ENCODE measurements at places on chromosomes 4 and X.

DNA sequence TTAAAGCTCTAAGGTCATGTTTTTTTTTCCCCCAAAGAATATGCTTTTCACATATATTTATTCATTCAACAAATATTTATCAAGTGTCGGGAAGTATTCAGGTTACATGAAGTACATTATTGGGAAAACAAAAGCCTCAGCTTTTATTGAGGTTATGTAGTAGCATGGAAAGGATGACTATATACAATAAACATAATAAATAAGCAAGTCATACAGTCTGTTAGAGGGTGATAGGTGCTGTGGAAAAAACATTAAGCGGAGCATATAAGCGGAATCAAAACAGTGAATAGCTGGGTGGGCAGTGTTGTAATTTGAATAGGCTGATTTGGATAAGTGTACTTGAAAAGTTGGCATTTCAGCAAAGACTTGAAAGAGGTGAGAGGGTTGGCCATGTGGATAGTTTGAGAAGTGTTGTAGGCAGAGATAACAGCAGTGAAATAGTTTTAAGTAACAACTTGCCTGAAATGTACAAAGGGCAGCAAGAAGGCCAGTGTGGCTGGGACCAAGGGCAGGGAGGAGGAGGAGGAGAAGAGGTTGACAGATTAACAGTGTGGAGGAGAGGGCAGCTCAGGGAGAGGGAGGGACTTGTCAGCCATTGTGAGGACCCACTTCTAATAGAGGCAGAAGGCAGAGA is 558.7 kb downstream of the SPRY1 start:
- DNase-seq = no peak

- DNase-seq = no peak
Observed at GRCh38 chr4:102824398-102824797, 3.0 kb downstream of the UBE2D3 start.

- DNase-seq = peak; percentile 63
Observed at GRCh38 chr4:2787230-2788100, 5.4 kb upstream of the SH3BP2 start.

- no peak for DNase-seq
Observed at GRCh38 chr4:127249066-127249766, 383.5 kb upstream of the INTU start.

DNA sequence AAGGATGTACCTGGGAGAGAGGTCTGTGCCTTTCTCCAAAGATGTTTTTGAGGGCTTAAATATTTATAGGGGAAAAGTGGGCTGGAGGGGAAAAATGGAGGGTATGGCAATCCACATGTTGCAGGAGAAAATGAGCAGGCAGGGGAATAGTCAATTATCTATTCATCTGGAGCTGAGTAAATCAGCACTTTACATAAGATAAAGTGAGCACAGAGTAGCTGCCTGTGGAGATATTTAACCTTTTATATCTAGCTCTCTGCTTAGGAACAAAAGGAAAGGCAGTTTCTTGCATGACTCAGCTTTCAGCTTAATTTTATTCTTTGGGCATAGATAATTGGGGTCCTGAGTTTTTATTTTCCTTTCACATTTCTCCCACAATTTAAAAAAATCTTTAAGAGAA is 93.6 kb upstream of the NPY2R start:
- DNase-seq = no peak

DNA sequence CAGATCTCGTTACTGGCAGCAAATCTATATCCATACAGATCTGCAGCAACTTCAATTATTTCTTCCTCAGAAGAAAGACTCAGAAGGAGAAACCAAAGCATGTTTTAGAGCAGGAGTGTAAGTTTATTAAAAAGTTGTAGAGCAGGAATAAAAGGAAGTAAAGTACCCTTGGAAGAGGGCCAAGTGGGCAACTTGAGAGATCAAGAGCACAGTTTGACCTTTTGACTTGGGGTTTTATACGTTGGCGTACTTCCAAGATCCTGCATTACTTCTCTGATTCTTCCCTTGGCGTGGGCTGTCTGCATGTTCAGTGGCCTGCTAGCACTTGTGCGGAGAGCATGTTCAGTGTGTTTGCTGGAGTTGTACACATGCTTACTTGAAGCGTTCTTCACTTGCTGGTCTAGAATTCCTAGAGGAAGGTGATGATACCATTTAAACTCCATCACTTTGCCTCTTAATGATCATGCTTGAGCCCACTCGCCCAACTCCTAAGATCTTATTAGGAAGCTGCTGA is 1114.7 kb upstream of the PABPC4L start:
- DNase-seq = no peak

GRCh38 chr4:157204634-157205244 is 15.8 kb upstream of the GRIA2 start:
- no peak for DNase-seq

DNA sequence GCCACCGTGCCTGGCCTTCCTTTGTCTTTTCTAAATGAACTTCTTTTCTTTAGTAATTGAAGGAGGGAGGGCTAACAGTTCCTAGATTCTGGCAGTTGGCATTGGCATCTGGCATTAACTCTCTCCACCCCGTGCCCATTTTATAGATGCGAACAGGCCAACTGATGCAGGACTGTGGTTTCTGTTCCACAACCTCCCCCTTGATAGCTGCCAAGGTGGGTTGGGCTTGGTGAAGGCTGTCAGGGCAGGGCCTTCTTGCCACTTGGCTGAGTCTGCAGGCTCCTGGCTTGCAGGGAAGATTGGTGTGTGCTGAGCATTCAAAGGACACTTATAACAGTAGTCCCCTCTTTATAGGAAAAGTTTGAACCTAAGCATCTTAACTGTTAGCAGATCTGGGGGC is 4.3 kb downstream of the SOWAHD start:
- DNase-seq = no peak

- no peak for DNase-seq
Observed at GRCh38 chr4:94576210-94576609, 124.5 kb downstream of the PDLIM5 start.

GRCh38 chrX:155086202-155086840 is 15.0 kb downstream of the BRCC3 start:
- no peak for DNase-seq

DNA sequence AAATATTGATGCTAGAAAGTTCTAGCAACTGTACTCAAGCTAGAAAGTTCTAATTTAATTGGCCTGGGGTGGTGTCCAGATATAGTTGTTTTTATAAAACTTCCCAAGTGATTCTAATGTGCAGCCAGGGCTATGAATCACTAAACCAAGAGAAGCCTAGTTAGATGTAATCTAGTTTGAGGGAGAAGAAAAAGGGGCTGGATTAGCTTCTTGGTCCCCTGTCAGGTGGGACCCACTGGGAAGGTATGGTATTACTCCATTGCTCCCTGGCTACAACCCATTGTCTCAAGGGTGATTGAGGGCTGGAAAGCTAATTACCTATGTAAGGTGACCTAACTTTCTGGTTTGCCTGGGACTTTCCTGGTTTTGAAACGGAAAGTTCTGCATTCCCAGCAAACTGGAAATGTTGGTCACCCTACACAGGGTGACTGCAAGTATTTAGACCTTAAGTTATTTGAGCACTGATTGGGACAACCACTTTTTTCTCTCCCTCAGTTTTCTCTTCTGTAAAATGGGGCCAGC is 23.9 kb upstream of the MSN start:
- DNase-seq = no peak

GRCh38 chrX:129239371-129239770 is 283.9 kb downstream of the SMARCA1 start:
- no peak for DNase-seq

- no peak for DNase-seq
Observed at GRCh38 chrX:9911487-9911886, 55.7 kb upstream of the CLDN34 start.

GRCh38 chrX:9656277-9656676 is 109.4 kb downstream of the GPR143 start:
- no peak for DNase-seq

DNA sequence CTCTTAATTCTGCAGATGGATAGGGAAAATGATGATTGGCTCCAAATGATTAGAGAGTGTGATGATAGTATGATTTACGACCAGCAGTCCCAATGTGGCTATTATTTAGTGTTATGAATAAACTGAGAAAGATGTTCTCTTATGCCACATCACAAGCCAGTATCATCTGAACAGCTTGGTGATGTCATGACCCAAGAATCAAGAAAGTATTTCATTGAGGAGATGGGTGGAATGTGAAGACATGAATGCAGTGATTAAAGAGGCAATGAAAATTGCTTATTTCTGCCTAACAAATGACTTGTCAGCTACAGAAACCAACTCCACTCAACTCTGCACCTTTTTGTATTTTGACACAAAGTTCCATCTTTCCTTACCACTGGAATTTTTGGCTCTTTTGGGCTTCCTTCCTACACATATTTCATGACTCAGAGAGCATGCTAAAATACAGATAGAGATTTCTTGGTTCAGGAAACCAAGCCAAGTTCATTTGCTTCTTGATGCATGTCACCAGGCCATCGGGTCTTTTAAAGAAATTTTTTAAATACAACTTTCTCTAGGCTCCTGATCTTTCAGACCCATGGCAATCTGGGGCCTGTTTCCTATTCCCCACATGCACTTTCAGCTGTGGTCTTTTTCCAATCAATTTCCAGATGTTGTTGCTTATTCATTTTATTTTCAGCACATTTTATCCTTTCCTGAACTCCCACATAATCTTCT is 174.2 kb downstream of the HHIP start:
- no peak for DNase-seq

GRCh38 chr4:22019676-22020075 is 71.1 kb upstream of the KCNIP4 start:
- no peak for DNase-seq

DNA sequence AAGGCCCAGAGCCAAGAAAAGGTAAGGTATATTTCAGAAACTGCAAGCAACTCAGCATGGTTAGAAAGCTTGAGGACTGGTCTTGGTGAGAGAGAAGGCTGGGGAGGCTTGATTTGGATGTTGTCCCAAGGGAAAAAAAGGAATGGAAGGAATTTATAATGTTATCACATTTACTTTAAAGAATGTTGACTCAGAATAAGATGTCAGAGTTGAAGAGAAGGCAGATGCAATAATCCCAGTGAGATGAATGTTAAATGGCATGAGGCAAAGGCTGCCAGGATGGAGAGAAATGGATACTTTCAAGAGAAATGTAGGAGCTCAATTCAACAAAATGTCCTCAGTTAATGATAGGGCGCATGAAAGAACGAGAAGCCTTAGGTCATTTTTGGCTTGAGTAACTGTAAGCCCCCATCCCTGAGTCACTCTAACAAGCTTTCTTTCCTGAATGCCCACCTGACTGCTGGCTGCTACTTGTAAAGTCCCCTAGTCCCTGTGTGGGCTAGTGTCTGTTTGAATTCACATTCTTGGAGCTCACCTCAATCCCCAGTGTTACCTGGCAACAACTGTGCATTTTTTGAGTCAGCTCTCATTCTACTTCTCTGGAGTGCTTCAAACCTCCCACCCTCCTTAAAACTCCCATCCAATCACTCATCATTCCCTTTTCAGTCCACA is 103.0 kb upstream of the TAPT1 start:
- no peak for DNase-seq

DNA sequence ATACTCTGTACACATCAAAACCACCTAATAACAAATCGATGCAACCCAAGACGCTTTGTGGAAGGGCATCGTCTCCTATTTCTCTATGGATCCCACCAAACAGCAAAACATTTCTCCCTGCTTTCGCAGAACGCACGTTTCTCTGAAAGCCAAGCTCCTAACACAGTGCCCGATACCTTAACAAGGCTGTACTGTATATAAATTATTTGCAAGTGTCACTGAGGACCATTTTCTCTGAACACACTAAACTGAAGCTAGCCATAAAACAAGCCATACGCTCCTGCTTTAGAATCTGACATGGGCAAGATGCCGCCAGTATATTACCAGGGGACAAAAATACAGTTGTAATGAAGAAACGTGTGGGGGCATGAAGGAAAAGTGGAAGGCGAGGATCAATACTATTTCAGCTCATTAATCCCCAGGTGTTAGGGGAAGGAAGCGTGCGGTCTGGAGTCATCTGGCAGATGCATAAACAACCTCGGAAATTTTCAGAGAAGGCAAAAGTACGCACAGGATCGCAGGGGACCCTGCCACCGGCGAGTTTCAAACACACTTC is 703 bp downstream of the KCNIP4 start:
- no peak for DNase-seq

DNA sequence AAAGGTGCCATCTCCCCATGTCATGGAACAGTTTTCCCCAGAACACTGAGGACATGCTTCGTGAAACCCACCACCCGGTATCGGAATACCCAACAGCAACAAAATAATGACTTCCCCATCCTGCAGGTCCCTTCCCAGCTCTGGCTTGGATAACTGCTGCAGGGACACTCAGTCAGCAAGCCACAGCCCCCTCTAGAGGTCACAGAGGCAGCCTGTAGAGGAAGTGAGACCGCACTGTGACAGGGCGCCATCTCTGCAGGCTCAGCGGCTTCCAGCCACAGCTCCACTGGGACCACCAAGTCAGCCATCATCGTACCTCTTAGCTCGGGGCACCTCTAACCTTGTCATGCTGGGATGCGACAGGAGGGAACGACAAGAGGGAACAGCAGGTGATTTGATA is 315.9 kb downstream of the LDB2 start:
- DNase-seq = no peak

DNA sequence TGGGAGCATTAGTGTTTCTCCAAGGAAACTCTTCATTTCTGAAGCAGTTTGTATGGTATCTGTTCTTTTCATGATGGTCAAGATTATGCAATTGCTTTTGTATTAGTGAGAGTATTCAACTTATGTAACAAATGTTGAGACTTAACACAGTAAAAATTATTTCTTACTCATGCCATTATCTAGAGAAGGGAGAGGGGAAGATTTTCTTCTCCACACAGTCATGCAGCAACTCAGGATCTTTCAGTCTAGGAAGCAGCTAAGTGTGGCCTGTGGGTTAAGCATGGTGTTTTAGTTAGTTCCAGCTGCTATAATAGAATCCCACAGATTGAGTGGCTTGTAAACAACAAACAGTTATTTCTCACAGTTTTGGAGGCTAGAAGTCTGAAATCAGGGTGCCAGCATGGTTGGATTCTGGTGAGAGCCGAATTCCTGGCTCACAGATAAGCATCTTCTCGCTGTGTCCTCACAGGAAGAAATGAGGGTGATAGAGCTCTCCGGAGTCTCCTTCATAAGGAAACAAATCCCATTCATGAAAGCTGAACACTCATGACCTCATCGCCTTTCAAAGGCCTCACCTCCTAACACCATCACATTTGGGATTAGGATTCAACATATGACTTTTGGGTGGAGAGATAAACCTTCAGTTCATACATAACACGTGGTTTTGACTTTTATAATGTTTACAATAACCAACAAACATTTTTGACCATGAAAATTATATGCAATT is 101.2 kb downstream of the FRMPD4 start:
- no peak for DNase-seq

DNA sequence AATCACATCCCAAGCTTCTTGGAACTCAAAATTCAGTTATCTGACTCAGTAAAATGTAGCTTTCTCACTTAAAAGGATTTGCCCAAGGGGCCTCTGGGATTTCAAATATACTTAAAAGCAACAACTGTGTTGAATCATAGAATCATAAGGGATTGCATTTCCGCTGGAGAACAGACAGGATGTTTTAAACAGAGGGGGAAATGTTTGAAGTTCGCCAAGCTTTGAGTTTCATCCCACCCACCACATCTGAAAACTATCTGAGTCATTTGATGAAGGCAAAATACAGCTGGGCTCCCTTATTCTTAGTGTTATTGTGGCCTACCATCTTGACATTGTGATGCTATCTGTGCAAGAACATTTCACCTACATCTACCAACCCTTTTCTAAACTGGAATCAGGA is 73.5 kb downstream of the PPP1R2C start:
- DNase-seq = no peak
